Renal cortex interstitium (tissue), 15 donors: ENCODE measurements at places on chromosomes 1 and 21.

- DNase-seq: no peak
Observed at GRCh38 chr21:25586326-25586725, 21.0 kb downstream of the MRPL39 start.

- DNase-seq: no peak
Observed at GRCh38 chr1:109279615-109280278, 3.2 kb downstream of the PSRC1 start.

DNA sequence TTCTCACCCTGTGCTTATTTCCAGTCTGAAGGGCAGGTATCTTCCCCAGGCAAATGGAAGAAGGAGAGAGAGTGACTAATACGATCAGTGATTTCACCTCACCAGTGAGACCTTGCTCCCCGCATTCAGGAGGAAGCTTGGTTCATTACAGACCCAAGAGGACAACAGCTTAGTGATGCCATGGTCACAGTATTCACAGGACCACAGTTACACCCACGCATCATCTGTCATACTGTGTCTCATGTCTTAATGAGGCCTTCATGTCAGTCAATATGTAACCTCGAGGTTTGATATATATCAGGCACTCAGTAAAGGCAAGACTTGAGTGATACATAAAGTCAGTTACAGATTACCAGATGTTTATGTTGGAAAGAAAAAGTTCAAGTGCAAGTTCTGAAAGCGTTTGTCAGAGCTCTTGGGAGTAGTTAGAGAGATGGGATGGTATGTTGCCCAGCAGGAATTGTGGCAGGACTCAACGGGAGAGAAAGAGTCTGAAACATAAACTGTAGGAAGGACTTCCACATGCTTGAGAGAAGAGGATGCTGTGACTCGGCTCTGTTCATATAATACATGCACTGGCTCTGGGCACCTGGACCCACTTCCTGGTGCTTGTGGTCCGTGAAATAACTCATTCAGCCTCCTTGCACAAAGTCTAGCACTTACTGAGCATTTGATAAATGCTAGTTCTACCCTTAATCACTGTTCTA is 33.3 kb downstream of the GNPAT start:
- no peak for DNase-seq

DNA sequence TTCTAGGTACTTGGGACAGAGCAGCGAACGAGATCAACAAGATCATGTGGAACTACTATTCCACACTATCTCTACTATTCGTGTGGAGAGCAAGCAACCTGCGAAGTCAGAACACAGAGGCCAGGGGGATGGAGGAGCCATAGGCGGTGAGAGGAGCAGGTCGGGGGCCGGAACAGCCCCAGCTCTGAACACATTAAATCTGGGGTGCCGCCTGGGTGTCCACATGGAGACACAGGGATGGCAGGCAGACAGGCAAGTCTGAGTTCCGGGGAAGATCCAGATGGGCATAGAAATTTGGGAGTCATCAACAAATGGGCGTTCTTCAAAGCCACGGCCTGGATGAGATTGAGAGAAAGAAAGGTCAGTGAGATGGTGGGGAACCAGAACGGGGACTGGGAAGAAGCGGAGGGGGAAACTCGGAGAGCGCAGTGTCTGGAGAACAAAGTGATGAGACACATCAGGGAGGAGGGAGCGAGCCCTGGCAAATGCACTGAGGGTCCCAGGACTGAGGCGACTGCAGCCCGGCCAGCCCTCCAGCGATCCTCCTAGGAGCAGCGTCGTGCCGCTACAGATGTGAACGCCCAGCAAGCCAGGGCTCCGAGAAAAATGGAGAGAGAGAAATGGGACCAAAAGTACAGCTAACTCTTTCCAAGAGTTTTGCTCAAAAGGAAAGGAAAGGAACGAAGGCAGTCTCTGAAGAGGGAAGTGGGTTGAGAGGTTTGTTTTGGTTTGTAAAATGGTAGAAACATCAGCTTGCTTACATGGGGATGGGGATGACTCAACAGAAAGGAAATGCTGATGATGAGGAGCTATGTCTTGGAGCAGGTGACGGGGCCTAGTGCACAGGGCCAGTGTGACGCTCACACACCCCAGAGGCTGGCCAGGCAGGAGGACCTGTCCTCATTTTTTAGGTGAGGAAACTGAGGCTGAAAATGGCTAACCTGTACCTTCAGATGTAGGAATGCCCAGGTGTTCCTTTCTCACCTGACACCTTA is 84.5 kb downstream of the GLIS1 start:
- DNase-seq: no peak

DNA sequence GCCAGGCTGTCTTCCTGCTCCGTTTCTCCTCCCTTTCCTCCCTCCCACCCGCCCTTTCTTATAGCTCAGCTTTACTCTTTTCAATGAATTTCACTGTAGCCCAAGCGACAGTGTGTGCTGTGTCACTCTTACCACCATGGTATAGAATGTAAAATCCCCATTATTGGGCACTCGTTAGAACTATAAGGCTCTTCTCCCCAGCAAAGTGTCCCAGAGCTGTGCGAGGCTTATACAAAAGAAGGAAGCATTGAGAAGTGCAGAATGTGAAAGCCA is 192.5 kb downstream of the CACNA1E start:
- DNase-seq: no peak

GRCh38 chr1:20373764-20374163 is 83.1 kb downstream of the VWA5B1 start:
- no peak for DNase-seq

DNA sequence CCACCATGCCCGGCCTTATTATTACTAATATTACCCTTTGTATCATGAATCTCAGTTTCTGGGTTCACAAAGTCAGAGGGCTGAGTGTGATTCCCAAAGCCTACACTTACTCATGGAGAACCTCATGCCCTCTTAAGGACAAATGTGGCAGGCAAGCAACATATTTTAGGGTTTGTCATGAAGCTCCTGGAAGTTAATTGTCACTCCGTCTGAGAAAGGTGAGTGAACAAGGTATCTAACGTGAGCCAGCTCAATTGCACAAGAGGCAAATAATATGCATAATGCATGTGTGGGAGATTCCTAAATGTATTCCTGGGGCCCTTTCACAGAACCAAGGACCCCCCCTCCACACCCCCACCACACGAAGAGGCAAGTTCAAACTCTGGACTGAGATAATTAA is 10.1 kb upstream of the TIAM1 start:
- DNase-seq: no peak

- DNase-seq: no peak
Observed at GRCh38 chr1:94013367-94013878, 104.2 kb upstream of the GCLM start.

DNA sequence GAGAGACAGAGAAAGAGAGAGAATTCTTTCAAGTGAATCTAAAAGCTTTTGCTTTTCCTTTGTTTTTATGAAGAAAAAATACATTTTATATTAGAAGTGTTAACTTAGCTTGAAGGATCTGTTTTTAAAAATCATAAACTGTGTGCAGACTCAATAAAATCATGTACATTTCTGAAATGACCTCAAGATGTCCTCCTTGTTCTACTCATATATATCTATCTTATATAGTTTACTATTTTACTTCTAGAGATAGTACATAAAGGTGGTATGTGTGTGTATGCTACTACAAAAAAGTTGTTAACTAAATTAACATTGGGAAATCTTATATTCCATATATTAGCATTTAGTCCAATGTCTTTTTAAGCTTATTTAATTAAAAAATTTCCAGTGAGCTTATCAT is 117.6 kb downstream of the PTPRC start:
- no peak for DNase-seq

- DNase-seq: no peak
Observed at GRCh38 chr1:17419626-17420328, 19.7 kb downstream of the RCC2 start.

DNA sequence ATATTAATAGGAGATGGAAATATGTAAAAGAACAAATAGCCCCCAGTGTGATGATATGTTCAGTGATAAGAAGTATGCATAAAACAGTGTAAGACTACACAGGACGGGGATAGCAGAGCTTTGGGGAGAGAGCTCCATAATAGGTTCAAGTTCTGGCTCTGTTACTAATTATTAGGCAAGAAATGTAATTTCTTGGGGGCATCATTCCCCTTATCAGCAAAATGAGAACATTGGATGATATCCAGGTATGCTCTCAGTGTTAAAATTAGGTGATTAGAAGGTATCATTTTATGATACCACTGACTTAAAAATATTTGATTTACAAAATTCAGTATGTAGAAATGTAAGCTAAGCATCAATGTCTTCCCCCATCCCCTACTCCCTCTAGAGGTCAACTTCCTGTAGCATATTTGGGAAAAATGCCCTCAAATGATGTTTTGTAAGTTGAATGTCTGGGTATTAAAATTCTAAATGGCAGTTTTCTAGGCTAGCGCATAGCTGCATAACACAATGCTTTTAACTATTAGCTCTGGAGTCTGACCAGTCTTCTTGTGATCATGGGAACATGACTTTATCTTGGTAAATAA is 585.7 kb upstream of the CAMK1G start:
- DNase-seq: no peak

DNA sequence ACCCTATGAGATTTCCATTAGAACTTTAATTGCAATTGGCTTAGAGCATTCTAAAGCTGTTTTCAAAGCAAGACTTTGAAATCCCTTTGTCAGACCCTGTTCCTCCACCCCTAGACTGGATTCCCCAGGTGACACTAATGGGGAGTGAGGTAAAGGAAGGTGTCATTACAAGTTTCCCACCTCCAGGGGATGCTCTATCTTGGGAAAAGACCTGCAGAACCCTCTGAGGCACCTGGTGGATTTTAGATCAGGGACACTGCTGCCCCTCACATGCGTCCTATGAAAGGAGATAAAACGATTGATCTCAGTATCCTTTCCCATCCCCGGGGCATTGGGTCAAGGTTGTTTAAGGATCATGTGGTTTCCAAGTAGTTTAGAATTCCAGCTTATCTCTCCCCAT is 80.3 kb upstream of the RGS4 start:
- DNase-seq: no peak

- no peak for DNase-seq
Observed at GRCh38 chr1:218474128-218474527, 129.0 kb downstream of the TGFB2 start.

GRCh38 chr1:171420810-171421209 is 64.5 kb upstream of the PRRC2C start:
- DNase-seq: no peak

DNA sequence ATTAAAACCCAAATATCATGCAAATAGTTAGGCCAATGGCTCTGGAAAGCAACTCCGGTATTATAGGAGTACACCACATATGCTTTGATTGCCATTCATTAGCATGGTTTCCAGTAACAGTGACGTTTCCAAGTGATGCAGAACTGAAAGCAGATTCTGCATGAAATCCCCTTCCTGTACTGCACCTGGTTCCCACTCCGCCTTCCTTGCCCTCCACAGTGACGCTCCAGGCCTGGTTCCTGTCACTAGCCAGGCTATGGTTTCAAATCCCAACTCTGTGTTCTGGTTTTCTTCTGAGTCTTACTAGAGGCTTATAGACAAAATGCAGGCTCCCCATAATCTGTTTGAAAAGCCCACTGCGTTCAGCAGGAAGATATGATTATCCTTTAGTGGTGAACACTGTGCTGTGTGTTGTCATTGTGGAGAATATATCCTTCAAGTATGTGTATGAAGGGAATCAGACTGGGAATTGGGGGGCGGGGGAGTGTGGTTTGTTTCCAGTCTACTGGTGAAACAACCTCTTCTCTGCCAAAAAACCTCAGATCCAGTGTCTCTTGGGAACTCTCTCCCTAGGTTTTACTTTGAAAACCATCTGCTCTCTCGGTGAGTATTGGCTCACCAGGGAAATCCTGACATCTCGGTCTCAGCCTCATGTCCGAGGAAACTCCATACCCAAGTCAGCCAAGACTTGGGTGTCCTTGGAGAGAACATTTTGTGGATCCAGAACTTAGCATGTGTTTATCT is 78.7 kb downstream of the TYW3 start:
- DNase-seq: no peak

DNA sequence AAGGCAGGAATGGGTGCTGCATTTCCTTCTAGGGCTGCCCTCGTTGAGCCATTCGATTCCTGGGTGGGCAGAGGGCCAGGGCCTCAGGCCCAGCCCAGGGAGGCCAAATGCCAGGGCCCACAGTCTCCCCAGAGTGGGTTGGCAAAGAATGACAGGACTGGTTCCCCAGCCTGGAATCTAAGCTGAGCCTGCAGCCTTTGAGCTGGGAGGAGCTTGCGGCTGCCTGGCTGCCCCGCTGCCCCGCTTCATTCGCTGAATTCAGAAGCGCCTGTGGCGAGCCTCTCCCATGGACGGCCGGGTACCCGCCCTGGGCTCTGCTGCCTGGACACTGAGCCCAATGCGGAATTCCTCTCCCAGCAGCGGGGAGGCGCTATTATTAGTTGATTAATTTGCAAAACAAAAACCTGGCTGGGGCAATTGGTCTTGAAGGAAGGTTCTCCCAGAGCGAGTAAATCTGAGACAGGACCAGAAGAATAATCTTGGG is 32.3 kb upstream of the TARDBP start:
- no peak for DNase-seq

- no peak for DNase-seq
Observed at GRCh38 chr1:31769720-31770390, 5.7 kb upstream of the ADGRB2 start.

DNA sequence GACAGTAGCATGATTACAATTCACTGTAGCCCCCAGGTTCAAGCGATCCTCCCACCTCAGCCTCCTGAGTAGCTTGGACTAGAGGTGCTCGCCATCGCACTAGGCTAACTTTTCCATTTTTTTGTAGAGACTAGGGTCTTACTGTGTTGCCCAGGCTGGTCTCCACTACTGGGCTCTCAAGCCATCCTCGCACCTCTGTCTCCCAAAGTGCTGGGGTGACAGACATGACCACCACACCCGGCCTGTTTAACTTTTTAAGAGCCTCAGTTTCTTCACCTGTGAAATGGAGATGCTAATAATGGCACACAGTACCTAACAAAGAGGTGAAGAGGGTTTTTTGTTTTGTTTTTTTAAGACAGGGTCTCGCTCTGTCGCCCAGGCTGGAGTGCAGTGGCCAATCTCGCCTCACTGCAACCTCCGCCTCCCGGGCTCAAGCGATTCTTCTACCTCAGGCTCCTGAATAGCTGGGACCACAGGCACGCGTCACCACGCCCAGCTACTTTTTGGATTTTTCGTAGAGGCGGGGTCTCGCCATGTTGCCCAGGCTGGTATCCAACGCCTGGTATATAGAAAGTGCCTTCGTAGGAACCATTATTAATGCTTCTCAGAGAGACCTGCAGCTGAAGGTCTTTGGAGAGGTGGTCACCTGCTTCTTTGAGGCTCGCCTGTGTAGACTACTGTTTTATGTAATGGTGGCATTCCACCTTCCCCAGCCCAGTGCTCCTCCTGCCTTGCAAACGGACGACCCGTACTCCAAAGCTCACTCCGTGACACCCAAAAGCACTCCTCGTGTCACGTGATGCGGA is 567 bp downstream of the PMVK start:
- no peak for DNase-seq

DNA sequence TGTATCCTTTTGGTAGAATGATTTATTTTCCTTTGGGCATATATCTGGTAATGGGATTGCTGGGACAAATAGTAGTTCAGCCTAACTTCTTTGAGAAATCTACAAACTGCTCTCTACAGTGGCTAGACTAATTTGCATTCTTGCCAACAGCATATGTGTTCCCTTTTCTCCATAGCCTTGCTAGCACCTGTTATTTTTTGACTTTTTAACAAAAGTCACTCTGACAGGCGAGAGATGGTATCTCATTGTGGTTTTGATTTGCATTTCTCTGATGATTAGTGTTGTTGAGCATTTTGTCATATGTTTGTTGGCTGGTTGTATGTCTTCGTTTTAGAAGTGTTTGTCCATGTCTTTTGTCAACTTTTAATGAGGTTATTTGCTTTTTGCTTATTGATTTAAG is 99.8 kb downstream of the UCK2 start:
- no peak for DNase-seq
